ENCODE measurements at places on chromosomes 11 and 22.

GRCh38 chr11:23789200-23789853, 707.5 kb upstream of the LUZP2 start:
- no peak for DNase-seq

- DNase-seq, result no peak
Measured at GRCh38 chr11:32602657-32603415, 19.2 kb downstream of the EIF3M start.

DNA sequence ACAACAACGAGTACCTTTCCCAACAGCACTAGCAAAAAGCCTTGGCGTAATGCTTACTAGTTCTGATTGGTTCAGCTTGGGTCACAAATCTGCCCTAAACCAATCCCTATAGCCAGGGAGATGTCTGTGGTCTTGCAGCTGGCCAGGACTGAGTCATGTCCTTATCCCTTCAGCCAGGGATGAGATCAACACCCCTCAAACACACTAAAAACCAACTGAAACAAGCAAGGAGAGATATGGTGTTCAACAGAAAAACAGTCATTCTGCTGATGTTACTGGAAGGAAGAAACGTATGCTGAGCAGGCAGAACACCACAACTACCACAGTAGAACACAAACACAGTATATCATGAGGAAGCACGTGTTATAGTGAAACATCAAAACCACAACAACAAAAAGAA, 375.6 kb downstream of the LARGE1 start:
- DNase-seq, result no peak

- peak; percentile 9 for DNase-seq
Measured at GRCh38 chr22:46149512-46150033, 753 bp upstream of the PPARA start.

- no peak for DNase-seq
Measured at GRCh38 chr11:70705097-70705496, 306.8 kb downstream of the CTTN start.

GRCh38 chr11:35635933-35636332, 17.7 kb downstream of the FJX1 start:
- no peak for DNase-seq

GRCh38 chr11:117300283-117300663, 9.1 kb downstream of the BACE1-AS start:
- no peak for DNase-seq

DNA sequence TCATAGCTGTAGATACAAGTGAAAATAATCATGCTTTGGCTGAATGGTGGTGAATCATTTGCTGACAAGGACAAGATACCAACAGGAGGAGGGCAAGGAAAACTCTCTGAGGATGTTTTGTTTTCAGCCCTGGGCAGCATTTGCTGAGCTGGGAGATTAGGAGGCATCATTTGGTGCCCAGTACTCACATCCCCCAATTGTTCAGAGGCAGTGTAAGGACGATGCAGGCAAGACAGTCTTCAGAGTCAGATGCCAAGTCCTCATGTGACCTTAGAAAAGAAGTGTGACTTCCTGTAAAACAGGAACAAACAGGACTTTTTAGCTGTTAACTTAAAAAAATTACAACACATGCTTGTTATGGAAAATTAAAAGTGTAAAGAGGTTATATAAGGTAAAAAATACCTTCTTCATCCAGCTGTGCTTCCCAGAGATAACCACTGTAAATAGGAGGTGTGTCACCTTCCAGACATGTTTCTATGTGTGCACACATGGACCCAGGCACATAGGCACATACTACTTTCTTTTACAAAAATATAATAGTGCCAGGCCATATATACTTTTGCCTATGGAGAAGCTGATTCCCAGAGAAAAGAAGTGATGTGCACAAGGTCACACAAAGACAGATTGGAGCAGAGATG, 18.0 kb downstream of the CNTF start:
- DNase-seq, result no peak

GRCh38 chr11:117541211-117541610, 213.6 kb downstream of the CEP164 start:
- DNase-seq, result no peak

DNA sequence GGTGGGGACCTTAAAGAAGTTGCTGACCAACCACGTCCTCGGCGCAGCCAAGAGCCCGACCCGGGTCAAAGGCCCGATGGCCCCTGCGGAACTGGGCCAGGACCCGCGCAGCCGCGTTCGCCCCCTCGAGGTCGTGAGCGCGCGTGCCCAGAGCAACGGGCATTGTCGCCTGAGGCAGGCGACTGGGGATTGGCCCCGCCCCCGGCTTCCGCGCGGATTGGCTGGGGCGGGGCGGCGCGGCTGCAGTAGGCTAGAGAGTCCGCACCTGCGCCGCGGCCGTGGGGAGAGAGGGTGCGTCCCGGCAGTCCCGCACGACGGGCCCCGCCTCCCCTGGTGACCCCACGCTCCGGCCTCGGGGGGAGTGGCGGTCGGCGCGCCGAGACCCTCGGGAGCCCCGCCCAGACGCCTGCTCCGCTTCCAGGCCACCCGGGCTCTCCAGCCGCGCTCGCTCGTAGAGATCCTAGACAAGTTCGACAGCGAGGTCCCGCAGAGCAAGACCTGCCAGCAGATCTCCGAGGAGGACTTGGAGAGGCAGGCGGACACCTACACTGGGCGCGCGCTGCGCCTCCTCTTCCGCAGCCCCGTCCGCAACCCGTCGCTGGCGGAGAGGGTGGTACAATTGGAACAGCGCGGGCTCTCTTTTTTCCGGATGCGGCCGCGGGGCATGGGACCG, 8.3 kb upstream of the PPIL2 start:
- DNase-seq, result peak; percentile 69

Measured in stimulated activated CD4-positive, alpha-beta T cell treated with anti-CD3 and anti-CD28 coated beads, Interleukin-15, amount 100 ng/mL, for 1 hour (primary cell).